ENCODE measurements at places on chromosomes 5 and 9. TPM values are rescaled to one million over a fixed set of nuclear protein-coding genes. Genes with fewer than 3 reads are reported as not detected.

DNA sequence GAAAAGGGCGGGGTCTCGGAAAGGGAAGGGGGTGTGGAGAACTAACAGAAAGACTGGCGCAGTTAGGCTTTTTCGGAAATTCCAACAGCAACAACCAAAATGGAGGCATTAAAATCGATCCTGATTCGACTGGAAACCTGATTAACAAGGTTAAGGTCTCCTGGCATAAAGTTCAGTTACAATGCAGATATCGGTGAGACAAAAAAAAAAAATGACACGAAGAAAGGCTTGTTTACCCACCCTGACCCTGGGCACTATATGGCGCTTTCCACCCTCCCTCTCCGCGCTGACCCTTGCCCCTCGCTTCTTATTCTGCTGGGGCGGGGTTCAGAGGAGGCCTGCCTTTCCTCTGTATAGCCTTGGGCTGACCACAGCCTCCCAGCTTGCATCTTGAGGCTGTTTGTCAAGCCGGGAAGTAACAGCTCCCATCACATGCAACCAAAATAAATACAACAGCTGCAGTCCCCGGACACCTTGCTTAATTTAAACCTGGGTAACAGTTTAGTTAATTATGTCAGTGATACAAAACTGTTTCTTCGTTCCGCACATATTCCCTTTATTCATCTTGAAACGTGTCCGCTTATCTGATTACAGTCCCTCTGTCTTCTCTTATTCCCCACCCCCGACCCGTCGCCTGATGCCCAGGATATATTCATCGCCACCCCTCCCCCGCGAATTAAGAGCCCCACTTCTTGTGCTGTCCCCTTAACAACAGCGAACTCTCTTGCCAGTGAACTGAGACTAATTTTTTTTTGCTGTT, 795 bp upstream of the PJA2 start:
- peak overlapping the region; percentile 100 for H3K27ac ChIP-seq
- H3K27me3 ChIP-seq = no peaks in the 10 kb centered on the region
- no peak for DNase-seq
- peak overlapping the region; percentile 95 for H3K4me3 ChIP-seq
- peaks cover 3% of the 10 kb centered on the region for H3K36me3 ChIP-seq
- peaks cover 52% of the 10 kb centered on the region for H3K4me1 ChIP-seq

DNA sequence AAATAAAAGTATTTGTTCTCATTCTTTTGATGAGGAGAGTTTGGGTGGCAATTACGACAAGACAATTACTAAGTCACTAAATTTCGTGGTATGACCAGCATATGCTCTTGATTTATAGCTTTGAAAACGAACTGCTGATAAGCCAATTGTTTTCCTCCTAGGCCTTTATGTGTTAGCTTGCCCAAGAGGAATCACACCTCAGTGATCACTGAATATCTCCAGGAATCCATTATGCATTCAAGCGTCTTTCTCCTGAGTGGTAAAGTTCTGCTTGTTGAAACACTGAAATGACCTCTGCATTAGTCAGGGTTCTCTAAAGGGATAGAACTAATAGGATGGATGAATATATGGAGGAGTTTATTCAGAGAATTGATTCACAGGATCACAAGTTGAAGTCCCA, 677.7 kb upstream of the MEF2C start:
- peaks cover 14% of the 10 kb centered on the region for H3K4me1 ChIP-seq
- H3K27ac ChIP-seq = no peak overlapping the region
- H3K36me3 ChIP-seq = no peaks in the 10 kb centered on the region
- H3K27me3 ChIP-seq = no peaks in the 10 kb centered on the region
- H3K4me3 ChIP-seq = no peak overlapping the region
- no peak for DNase-seq

Gene MATR3
- 150 TPM for total RNA-seq

DNA sequence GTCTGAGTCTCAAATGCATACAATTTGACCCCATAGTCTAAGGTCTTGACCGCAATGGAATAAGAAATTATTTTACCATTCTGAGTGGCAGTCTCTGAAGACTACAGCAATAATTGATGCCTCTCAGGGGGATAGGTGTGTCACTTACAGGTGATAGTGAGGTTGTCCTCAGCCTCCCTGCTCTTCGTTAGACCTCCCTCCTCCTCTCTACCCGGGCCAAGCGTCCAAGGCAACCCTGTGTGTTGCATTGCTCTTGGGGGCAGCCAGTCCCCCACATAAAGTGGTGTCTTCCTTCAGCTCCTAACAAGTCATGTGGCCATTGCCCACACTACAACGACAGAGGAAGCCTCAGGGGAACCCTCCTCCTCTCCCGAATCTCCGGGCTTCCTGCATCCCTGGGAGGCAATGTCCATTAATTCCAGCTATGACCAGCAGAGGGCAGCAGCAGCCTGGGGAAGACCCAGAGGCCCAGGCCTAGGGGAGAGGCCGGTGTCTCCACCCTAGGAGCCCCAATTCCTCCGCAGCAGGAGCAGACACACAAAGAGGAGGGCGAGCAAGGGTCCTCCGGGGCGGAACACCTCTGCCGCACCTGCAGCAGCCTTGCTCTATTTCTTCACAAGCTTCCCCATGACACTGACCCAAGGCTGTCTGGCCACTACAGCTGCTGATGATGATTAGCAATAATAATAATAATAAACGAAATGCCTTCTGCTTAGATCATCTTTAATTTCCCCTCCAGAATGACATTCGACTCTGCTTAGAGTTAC, 134.8 kb downstream of the KCNIP1 start:
- H3K27me3 ChIP-seq = no peaks in the 10 kb centered on the region
- peaks cover 9% of the 10 kb centered on the region for H3K4me1 ChIP-seq
- DNase-seq = peak; percentile 69

GRCh38 chr9:108515856-108516255, 339.9 kb downstream of the ACTL7B start:
- H3K4me1 ChIP-seq = peaks cover 17% of the 10 kb centered on the region
- no peak overlapping the region for H3K4me3 ChIP-seq
- no peaks in the 10 kb centered on the region for H3K36me3 ChIP-seq
- H3K27ac ChIP-seq = no peak overlapping the region
- no peak for DNase-seq
- H3K27me3 ChIP-seq = no peaks in the 10 kb centered on the region

DNA sequence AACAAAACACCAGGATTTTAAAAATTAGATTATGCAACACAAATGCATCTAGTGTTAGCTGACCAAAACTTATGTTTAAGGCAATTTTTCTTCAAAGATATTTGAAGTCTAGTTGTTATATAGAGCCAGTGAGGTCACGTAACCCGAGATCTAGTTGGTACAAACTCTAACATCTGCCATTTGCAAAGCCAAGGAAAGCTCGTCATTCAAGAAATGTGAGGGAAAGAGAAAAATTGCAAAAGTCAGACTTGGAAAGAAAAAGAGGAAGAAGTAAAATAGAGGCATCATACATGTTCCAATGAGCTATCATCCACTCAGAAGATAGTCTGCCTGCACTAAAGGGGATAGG, 293.4 kb upstream of the PUM3 start:
- no peaks in the 10 kb centered on the region for H3K36me3 ChIP-seq
- H3K4me3 ChIP-seq = no peak overlapping the region
- H3K4me1 ChIP-seq = peaks cover 16% of the 10 kb centered on the region
- H3K27ac ChIP-seq = no peak overlapping the region
- no peak for DNase-seq

DNA sequence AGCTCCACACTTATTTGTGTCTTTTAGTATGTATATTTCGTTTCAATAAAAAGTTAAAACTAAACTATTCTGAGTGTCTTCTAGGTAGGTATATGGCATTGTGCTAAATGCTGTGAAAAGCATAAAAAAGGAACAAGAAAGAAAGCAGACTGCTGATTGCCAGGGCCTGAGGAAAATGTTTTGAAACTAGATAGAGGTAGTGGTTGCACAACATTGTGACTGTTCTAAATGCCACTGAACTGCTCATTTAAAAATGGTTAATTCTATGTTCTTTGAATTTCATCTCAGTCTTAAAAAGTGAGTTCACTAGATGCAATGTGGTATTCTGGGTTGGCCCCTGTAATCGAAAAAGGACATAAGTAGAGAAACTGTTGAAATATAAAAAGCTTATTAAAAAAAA, 2.6 kb upstream of the ALAD start:
- no peaks in the 10 kb centered on the region for H3K27me3 ChIP-seq
- no peak overlapping the region for H3K4me3 ChIP-seq
- DNase-seq = no peak
- H3K4me1 ChIP-seq = peaks cover 27% of the 10 kb centered on the region
- H3K36me3 ChIP-seq = peaks cover 4% of the 10 kb centered on the region

Gene TMEM215
- not detected for total RNA-seq

DNA sequence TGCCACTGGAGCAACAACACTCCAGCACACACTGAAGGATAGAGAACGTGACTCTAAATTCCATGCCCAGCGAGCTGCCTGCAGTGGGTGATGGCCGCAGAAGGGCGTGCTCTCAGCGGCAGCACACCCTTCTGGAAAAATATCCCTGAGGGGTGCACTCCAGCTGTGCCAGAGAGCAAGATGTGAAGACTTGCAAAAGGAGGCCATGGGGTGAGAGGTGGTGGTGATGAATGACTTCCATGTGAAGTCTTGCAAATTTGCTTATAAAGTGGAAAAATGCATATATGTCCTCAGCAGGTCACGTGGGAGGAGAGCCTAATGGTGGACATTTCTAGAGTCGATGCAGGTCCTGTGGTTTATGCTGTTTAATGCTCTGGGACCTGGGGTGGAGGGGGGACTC, 39.8 kb upstream of the COL5A1 start:
- H3K27me3 ChIP-seq = no peaks in the 10 kb centered on the region
- H3K36me3 ChIP-seq = no peaks in the 10 kb centered on the region
- no peak for DNase-seq
- H3K27ac ChIP-seq = peak overlapping the region; percentile 94
- H3K4me3 ChIP-seq = no peak overlapping the region

DNA sequence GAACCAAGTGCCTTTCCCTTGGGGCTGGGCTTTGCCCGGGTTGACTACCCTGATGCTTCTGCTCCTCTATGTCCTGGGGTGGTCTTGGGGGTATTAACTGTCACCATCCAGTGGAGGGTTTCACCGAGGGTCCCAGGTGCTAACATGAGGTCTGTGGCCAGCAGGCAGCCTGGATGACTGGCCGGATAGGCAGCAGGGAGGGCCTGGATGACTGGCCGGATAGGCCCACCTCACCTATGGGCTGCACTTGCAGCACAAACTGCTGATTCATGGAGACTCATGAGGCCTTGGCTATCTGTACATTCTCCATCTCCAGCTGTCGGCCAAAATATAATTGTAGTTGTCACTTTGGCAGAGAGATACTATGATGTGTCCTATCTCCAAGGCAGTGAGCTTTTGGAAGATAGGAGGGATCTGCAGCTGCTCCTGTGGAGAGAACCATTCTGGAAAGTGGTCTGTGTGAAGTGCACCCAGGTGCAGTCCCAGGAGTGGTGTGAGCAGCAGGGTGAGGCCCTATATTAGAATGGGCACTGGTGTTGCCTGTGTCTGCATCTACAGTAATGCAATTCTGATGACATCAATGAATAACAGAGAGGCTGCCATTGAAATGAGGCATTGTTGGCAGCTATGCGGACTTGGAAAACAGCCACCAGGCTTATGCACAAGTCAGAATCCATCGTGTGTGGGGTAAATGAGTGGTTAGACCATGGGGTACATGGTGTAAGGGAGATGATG, 26.3 kb upstream of the CDKN2AIPNL start:
- H3K27me3 ChIP-seq = no peaks in the 10 kb centered on the region
- no peaks in the 10 kb centered on the region for H3K36me3 ChIP-seq
- peak overlapping the region; percentile 58 for H3K27ac ChIP-seq

Gene RC3H2
- total RNA-seq = 74.4 TPM

DNA sequence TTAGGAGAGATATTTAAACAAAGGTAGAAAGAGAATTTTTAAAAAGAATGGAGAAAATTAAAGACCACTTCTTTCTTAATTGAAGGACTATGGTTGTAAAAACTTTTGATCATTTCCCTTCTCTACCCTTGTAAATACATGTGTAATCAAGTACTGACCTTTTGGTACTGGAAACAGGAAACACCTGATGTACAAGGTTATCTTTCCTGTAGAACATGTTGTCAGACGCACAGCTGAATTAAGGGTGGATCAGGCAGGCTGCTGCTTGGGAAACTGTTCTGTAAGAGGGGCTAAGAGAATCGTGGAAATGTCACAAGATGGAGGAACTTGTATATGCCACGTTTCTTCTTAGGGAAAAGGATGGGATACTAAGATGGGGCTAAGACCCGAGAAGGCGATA, 341.6 kb downstream of the ZNF608 start:
- H3K27me3 ChIP-seq = no peaks in the 10 kb centered on the region
- no peaks in the 10 kb centered on the region for H3K36me3 ChIP-seq
- DNase-seq = no peak
- H3K27ac ChIP-seq = no peak overlapping the region
- peaks cover 16% of the 10 kb centered on the region for H3K4me1 ChIP-seq

- no peak for DNase-seq
- H3K4me1 ChIP-seq = no peaks in the 10 kb centered on the region
- H3K36me3 ChIP-seq = no peaks in the 10 kb centered on the region
- no peak overlapping the region for H3K27ac ChIP-seq
- peaks cover 5% of the 10 kb centered on the region for H3K27me3 ChIP-seq
These were observed 84.9 kb downstream of the TRPM3 start for GRCh38 chr9:71036501-71036900.

DNA sequence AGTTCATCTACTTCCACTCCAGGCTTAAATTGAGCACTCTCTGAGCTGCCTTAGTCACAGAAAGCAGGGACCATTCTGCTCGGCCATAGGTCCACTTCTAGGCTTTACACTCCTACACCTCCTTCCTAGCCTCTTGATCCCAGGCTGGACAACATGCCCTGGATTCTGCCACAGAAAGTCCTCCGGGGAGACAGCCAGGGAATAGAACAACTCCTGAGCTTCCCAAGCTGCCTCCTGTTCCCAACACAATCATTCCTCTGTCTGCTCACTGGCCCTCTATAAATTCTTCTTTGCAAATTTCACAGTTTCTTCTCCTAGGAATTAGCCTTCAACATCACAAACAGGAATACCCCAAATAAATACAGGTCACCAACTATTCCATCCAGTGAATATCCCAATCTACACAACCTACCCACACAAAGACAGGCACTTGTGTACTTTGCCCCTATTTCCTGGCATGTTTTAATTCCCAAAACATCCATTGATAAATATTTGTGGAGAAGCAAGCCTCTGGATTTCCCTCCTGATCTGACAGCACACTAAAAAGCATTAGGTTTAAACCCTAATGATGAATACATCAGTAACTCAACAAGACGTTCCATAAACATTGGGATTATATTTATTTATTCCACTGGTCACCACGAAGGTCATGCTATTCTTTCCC, 125.5 kb downstream of the ENC1 start:
- no peak overlapping the region for H3K27ac ChIP-seq
- no peak for DNase-seq
- no peaks in the 10 kb centered on the region for H3K36me3 ChIP-seq

DNA sequence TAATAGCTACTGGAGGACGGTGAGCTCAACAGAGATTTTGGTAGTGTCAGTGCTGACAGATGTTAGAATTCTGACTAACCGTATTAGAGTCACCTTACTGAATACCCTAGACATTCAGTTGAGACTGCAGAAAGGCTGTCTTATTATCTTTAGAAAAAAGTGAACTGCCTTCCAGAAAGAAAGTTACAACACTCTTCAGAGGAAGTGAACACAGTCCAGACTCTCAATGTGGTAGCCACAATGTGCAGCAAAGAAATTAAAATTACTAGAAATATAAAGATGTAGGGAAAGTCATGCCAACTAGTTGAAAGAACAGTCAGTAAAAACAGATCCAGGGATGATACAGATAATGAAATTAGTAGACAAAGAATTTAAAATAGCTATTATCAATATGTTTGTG, 47.1 kb upstream of the COL15A1 start:
- H3K4me1 ChIP-seq = peaks cover 27% of the 10 kb centered on the region
- no peak overlapping the region for H3K27ac ChIP-seq
- H3K36me3 ChIP-seq = peaks cover 2% of the 10 kb centered on the region
- no peak overlapping the region for H3K4me3 ChIP-seq
